ENCODE measurements at places on chromosomes 4 and X.

DNA sequence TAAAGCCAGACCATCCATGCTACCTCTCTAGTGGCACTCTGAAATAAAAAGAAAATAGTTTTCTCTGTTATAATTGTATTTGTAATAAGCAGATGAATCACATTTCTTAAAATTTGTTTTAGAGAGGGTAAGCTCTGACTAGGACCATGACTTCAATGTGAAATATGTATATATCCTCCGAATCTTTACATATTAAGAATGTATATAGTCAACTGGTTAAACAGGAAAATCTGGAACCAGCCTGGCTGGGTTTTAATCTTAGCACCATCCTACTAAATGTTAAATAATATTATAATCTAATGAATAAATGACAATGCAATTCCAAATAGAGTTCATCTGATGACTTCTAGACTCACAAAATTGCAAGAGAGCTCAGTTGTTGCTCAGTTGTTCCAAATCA lies 1.5 kb downstream of the FGB start:
- DNase-seq, result no peak

DNA sequence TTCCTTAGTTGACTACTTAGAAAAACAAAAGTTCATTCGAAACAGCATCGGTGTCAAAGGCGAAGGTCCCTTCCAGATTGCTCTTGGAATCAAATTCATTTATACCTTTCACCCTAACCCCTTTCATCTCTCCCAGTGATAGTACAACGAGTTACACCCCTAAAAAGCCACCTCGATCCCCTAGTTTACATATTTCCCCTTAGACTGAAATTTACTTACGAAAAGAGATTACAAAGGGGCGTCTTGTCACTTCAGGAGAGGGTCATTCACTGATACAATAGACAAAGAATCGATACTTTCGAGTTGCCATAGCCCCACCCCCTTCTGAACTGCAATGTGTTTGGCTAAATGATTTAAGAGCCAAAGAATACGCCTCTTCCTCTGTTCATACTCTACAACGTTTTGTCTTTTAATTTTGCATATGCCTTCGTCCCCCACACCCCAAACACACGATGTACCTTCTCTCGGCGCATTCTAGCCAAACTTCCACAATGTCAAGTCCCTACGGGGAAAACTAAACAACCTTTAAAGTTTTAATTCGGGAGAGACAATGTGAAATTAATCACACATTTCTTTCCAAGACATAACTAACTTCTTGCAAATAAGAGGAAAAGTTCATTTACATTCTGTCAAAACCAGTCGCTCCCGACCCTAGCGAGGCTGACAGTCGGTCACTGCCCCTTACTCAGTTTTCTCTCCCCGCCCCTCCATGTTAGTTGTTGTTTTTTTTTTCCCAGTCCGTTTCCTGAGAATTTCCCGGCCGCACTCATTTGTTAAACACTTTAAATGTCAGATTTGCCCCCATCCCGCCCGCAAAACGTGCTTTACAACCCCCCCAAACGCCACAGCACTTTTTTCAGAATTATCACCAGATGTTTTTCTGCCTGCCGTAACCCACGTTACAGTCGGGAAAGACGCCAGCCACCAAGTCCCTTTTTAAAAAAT lies 88.6 kb downstream of the HPRT1 start:
- DNase-seq, result no peak

DNA sequence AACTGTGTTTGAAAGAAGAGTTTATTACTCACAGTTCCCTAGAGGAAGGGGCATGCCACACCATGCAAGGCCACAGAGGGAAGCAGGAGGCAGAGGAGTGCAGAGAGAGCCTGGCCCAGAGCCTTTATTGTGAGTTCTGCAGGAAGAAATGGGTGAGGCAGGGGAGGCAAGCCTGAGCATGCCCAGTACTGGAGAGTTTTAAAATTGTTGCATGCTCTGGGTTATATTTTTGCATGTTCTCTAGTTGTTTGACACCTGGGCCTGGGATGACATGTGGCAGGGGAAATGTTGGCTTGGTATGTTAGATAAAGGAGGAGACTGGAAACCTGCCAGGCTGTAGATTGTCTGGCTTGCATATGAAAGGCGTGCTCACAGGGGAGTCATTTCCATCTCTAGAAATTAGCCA lies 19.7 kb upstream of the CRMP1 start:
- no peak for DNase-seq

DNA sequence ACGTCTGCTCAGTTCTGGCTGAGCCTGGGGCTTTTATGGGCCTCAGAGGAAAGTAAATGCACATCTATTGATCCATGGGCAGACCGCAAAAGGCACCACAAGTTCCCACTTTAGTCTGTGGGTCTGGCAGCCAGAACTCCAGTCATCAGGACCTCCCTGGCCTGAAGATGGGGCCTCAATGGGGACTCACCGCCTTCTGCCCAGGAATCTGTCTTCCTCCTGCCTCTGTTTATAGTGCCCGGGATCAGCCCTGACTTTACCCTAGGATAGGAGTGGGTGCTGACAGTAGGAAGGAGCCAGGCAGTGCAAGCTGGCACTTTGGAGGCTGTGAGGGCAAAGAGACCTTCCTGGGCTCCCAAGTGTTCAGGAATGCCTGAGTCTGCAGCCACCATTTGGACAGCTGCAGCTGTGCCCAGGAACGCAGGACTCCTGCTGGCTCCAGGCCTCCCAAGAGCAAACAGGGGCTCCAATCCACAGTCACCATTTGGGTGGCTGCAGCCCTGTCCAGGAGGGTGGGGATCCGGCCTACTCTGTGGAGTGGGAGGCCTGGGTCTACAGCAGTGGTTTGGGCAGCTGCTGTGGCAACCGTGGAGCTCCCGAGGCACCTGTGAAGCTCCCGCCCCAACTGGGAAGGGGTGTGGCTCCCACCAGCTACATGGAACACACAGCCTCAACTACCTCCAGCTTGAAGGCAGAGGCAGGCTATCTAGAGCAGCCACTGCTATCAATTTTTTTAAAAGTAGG lies 1440.9 kb upstream of the ADGRL3 start:
- no peak for DNase-seq

GRCh38 chr4:147128787-147129186 lies 183.1 kb upstream of the TTC29 start:
- no peak for DNase-seq

DNA sequence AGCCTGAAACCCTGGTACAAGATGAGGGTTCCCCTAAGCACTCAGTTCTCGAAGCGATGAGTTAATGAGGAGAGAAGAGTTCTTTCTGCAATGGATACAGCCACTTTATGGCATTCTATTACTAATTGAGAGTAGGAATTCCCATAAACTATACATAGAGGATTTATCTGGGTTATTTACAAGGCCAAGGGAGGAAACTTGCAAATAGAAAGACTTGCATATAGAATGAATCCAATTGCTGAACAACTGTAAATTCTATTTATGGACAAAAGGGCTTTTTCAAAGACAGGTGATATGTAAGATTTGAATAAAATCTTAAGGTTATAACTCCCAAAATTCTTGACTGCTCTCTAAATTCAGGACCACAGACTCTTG lies 182.2 kb downstream of the PPARGC1A start:
- DNase-seq, result no peak

DNA sequence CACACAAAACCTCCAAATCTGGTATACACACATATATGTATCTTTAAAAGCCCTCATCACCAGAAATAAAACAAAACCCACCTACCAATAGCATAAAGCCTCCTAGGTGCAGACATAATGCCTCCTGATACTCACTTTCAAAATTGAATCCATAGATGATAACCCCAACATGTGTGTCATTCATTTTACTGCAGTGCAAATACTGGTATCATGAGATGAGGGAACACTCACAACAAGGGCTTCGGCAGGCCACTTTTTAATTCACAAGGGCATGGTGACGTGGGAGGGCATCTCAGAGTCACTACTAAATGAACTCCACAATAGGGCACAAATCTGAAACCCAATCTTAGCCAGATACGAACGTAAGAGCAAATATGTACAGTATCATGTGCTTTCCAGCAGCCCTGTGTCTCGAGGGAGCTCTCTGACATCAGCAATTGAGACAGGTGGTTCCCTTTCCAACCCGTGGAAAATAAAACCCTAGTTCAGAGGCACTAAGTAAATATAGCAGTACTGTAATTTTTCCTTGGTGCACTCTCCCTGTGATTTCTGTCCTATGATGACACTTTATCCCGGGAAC lies 14.1 kb upstream of the PPARGC1A start:
- DNase-seq, result no peak

DNA sequence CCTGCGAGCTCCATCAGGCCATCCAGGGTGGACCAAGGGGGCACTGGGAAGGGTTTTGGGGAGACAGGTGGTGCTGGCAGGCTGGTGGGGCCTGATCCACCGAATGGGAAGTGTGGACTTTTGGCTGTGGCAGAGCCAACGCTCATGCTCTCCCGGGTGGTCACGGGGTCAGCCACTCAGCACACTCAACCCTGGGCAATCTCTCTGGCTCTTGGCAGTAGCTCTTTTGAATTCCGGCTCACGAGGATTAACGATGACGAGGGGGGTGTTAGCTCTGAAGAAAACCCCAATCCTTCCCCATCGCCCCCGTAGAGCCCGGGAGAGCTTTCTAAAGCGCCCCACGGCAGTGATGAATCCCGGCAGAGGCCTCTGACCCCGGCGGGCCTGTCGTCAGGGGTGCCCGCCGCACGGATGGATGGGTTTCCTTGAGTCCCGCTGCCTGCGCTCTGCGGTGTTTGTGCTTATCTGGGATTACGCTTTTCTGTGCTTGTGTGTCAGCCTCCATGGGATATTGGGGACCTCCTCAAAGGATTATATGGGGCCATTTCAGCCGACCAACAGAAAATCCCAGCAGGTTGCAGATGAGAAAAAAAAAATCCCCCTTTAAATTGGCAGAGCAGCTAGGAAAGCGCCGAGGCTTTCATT lies 156.8 kb upstream of the PSAPL1 start:
- DNase-seq, result no peak

DNA sequence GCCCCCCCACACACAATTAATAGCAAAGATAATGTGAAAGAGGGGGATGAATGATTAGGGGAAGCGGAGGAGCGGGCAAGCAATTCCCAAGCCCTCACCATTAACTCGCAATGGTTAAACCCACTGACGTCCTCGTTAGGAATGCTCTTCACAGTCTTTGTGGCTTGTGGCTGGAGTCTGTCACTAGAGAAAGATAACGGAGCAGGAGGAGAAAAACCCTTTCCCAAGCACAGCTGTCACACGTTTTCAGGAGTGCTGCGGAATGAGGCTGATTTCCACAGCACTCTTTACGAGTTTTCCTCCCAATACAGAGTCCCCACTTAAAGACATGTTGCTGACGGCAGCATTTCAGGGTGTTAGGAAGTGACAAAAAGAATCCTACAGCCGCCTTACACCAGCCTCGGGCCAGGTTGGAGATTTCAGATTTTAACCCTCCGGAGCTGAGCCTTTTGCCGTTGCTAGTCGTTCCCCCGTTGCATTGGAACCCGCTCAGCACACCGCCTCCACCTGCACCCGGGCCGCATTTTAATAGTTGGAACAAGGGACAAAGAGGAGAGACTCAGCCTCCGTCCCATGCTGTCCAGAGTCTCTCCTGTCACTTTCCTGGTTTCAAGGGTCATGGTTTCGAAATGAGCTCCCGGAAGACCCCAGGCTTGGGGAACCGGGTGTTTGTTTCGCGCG lies 92.2 kb downstream of the GEMIN8 start:
- DNase-seq, result no peak

- DNase-seq, result no peak
Observed at GRCh38 chr4:106258145-106259045, 57.6 kb downstream of the TBCK start.

DNA sequence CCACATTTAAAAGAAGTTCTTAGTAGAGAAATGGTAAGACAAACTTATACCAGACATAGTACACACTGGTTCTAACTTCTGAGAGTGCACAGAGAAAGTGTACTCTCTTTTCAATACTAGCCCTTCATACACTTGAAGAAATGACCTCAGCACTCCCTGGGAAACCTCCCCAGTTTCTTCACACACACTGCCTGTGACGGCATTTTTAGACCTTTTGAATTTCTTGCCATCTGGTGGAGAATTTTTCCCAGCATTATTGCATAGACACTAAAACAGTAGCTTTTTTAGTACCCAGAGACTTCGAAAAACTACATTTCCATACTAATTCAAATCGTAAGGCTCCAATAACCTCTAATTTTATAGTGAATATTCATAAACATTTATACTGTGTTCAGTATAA lies 341.6 kb upstream of the MAOA start:
- no peak for DNase-seq

DNA sequence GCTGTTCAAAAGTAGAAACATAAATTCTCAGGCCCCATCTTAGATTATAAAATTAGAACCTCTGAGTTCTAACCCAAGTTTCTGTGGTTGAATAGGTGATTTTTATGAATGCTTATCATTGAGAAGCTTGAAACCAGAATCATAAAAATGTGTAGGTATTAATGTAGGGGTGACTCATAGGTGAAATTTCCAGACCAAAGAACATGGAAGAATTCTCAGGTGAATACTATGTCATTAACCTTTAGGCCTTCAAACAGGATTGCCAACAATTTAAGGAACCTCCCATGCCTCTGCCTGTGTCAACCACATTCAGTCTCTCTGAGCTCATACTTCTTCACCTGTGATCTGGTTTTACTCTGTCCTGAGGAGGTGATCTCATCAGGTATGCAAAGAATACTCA lies 177.8 kb downstream of the NPFFR2 start:
- DNase-seq, result no peak

GRCh38 chrX:143664302-143664701 lies 28.4 kb upstream of the SLITRK4 start:
- no peak for DNase-seq

DNA sequence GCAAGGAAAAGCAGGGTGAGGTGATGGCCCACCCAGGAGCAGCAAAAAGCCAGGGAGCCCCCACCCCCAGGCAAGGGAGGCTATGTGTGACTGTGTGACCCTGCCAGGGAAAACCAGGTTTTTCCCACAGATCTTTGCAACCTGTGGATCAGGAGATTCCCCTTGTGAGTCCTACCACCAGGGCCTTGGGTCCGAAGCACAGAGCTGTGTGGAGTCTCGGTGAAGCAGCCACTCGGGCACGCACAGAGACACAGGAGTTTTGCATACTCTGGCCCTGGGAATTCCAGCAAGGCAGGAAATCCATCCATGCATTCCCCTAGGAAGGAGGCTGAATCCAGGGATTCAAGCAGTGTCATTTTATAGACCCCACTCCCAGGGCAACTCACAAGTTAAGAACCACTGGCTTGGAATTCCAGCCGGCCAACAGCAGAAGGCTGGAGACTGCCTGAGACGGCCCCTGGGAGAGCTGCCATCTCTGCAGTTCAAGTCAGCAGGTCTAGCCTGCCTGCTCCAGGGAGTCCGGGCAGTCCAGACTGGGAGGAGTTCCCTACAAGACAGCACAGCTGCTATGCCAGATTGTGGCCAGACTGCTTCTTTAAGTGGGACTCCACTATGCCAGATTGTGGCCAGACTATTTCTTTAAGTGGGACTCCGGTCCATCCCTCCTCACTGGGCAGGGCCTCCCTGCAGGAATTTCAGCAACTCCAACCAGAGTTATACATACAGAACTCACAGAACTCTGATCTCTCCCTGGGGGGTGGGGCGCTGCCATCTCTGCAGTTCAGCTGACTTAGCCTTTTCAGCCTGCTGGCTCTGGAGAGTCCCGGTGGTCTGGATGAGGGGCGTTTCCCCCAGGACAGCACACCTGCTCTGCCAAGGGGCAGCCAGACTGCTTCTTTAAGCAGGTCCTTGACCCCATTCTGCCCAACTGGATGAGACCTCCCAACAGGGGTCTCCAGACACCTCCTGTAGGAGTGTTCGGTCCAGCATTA lies 85.1 kb upstream of the ADAD1 start:
- DNase-seq, result no peak

- DNase-seq, result no peak
Observed at GRCh38 chrX:13386092-13386491, 66.2 kb upstream of the ATXN3L start.
